ENCODE measurements at places on chromosomes 4 and X. TPM values are rescaled to one million over a fixed set of nuclear protein-coding genes. Genes with fewer than 3 reads are reported as not detected.

Gene CSN1S1
- total RNA-seq, result not detected

Gene GPR34
- 7.5 TPM for total RNA-seq

Gene HMGN5
- 11.8 TPM for total RNA-seq

Gene DTHD1
- total RNA-seq, result 0.16 TPM

Gene FUNDC1
- total RNA-seq, result 8.1 TPM

Data from sigmoid colon (tissue), 7 donors.